ENCODE measurements at places on chromosomes 3 and 15.

DNA sequence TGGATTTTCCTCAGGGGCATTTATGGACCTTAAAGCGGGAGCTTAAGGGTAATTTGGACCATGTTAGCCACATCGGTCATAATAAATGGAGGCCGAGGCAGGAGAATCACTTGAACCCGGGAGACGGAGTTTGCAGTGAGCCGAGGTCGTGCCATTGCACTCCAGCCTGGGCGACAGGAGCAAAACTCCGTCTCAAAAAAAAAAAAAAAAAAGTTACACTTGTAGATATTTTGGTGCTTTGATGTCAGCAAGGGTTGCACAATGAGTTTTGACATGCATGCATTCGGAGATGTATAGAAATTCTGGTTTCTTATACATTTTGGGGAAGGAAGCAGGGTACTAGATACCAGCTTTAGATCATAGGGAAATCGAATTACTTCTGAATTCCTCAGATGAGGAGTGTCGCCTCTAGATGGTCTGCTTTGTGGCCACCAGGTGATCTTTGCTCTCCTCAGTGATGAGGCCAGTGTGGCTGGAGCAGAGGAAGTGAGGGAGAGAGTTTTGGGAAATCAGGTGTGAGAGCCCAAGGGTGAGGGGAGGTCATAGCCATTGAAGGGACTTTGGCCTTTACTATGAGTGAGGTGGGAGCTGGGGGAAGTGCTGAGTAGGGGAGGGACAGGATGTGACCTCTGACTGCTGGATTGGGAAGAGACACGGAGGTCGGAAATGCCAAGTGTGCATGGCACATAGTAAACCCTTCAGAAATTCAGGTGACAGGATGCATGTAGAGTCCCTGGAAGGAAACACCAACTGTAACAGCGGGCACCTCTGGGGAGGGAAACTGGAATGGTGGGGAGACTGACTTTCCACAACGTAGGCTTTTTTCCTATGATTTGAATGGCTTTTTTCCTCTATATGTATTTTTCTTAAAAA is 8.4 kb upstream of the RBSN start:
- H3K4me1 ChIP-seq = no peaks in the 10 kb centered on the region
- H3K4me3 ChIP-seq = no peak overlapping the region
- no peak for DNase-seq
- H3K36me3 ChIP-seq = no peaks in the 10 kb centered on the region
- no peaks in the 10 kb centered on the region for H3K27me3 ChIP-seq

GRCh38 chr3:70742081-70742480 is 429.6 kb upstream of the MDFIC2 start:
- no peaks in the 10 kb centered on the region for H3K4me1 ChIP-seq
- DNase-seq = no peak
- H3K27ac ChIP-seq = no peak overlapping the region
- H3K27me3 ChIP-seq = no peaks in the 10 kb centered on the region
- no peak overlapping the region for H3K4me3 ChIP-seq
- no peaks in the 10 kb centered on the region for H3K36me3 ChIP-seq

- H3K27me3 ChIP-seq = no peaks in the 10 kb centered on the region
- no peak overlapping the region for H3K27ac ChIP-seq
- H3K4me3 ChIP-seq = no peak overlapping the region
- no peaks in the 10 kb centered on the region for H3K4me1 ChIP-seq
Observed at GRCh38 chr3:52872245-52872644, 25.1 kb downstream of the STIMATE start.

- H3K4me3 ChIP-seq = no peak overlapping the region
- DNase-seq = peak; percentile 51
- no peaks in the 10 kb centered on the region for H3K36me3 ChIP-seq
- H3K27ac ChIP-seq = peak overlapping the region; percentile 65
- peaks cover 7% of the 10 kb centered on the region for H3K4me1 ChIP-seq
- H3K27me3 ChIP-seq = no peaks in the 10 kb centered on the region
Observed at GRCh38 chr15:93036951-93037819, 51.8 kb downstream of the RGMA start.

GRCh38 chr15:71338265-71338664 is 223.0 kb downstream of the THSD4 start:
- H3K36me3 ChIP-seq = no peaks in the 10 kb centered on the region
- H3K4me1 ChIP-seq = peaks cover 6% of the 10 kb centered on the region
- no peaks in the 10 kb centered on the region for H3K27me3 ChIP-seq
- no peak overlapping the region for H3K4me3 ChIP-seq
- no peak for DNase-seq

DNA sequence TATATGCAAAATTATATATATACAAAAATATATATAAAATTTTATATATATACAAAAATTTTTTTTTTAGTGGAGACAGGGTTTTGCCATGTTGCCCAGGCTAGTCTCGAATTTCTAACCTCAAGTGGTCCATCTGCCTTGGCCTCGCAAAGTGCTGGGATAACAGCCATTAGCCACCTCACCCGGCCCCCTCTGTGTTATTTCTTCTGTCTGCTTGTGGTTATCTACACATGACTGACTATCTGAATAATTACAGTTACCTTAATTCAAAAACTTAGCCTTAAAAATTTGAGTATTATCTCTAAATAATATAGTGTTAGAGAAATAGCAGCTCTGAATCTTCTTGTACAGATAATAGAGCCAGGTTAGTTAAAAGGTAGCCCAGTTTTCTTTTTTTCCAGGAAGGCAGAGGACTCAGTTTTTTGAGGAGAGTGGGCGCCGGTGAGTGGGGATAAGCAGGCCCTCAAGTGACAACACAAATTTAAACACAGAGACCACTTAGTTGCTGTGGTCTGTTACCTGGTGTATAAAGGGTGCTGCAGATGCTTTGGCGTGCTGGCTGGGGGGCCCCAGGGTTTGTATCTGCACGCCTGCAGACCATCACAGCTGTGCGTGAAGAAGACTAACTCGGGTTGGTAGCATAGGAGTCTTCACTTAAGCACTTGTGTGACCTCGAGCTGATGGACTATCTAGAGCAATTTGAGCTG is 83.7 kb downstream of the TRAK1 start:
- no peak overlapping the region for H3K4me3 ChIP-seq
- H3K27ac ChIP-seq = peak overlapping the region; percentile 60
- peaks cover 10% of the 10 kb centered on the region for H3K4me1 ChIP-seq
- H3K36me3 ChIP-seq = no peaks in the 10 kb centered on the region
- H3K27me3 ChIP-seq = no peaks in the 10 kb centered on the region
- no peak for DNase-seq

DNA sequence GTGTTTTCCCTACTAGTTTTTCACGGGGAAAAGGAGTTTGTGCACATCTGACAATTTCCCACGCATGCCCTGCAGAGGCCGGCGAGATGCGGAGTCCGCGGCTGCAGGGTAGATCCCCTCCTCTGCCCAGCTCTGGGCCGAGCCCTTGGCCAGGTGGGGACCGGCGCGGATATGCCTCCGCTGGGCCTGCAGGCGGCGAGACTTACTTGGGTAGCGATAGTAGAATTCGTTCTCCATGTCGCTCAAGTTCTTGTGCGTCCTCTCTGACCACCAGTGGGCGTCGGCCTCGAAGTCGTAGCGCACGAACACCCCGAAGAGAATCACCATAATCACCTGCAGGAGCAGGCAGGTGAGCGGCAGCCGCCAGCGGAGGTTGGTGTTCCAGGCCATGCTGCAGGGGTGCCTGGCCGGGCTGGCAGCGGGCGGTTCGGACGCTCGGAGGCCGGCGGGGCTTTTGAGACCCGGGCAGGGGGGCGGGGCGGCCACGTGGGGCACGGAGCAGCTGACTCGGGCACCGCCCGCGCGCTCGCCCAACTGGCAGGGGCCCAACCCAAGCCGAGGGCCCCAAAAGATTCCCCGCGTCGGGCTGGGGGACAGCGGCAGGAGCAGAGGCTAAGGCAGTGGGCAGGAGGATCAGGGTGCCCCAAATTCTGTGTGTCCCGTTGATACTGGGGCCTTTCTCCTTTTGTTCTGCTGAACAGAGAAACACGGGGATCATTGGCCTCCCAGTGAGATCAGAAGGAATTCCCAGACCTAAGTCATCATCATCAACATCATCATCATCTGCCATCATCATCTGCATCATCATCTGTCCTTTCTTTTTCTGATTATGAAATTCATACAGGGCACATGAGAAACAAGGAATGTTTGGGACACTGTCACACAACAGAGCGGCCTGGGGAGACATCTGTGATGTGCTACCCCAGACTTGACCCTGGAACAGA is at the start of gene RHCG:
RHCG (minus strand) TSS at position 429 of the 944 bp plus-strand sequence; CDS start at position 390, 39 bp downstream.
- H3K4me1 ChIP-seq = no peaks in the 10 kb centered on the region
- no peaks in the 10 kb centered on the region for H3K36me3 ChIP-seq
- no peak within 1 kb of the TSS for H3K27ac ChIP-seq
- no peak for DNase-seq
- H3K27me3 ChIP-seq = no peaks in the 10 kb centered on the region

GRCh38 chr3:170749185-170749584 is 120.8 kb downstream of the RPL22L1 start:
- H3K4me1 ChIP-seq = no peaks in the 10 kb centered on the region
- no peaks in the 10 kb centered on the region for H3K27me3 ChIP-seq
- H3K4me3 ChIP-seq = no peak overlapping the region

- peaks cover 33% of the 10 kb centered on the region for H3K4me1 ChIP-seq
- no peaks in the 10 kb centered on the region for H3K36me3 ChIP-seq
- H3K27me3 ChIP-seq = no peaks in the 10 kb centered on the region
- no peak overlapping the region for H3K4me3 ChIP-seq
- H3K27ac ChIP-seq = peak overlapping the region; percentile 99
- no peak for DNase-seq
Observed at GRCh38 chr15:60385620-60386552, 11.9 kb downstream of the ANXA2 start.

- H3K4me3 ChIP-seq = no peak overlapping the region
- no peak overlapping the region for H3K27ac ChIP-seq
- no peaks in the 10 kb centered on the region for H3K4me1 ChIP-seq
- no peaks in the 10 kb centered on the region for H3K27me3 ChIP-seq
Observed at GRCh38 chr3:138629526-138629925, 21.0 kb downstream of the FAIM start.

DNA sequence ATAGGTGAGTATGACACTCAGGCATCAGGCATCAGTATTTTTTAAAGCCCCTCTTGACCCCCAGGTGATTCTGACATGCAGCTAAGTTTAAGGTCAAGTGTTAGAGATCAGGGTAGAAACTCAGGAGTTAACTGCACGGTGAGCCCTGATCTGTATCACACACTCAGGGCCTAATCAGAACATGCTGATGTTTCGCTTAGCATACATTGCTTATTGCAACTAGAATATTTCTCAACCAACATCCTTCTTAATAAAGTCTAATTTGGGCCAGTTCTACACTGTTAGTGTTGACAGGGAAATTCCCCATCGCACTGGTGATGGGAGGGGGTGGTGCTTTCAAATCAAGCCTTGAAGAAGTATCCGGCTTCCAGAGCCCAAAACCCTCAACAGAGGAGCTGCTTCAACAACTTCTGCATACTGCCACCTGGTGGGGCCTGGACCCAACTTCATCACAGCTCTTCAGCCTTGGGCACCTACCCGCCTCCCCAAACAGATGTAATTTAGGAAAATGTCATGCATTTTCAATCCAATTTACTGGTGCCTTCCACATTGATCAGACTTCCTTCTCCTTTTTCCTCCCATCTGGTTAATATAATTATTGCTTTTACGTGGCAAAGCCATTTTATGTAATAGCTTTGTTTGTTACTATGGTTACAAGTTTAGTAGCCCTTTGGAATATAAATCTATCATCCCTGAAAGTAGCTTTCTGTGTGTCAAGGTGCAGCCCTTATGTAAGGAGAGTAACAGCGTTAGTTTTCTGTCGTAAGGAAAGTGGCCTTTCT is 312.2 kb downstream of the RORA start:
- peak; percentile 62 for DNase-seq
- H3K27me3 ChIP-seq = no peaks in the 10 kb centered on the region
- peak overlapping the region; percentile 8 for H3K27ac ChIP-seq
- H3K4me3 ChIP-seq = peak overlapping the region; percentile 1

DNA sequence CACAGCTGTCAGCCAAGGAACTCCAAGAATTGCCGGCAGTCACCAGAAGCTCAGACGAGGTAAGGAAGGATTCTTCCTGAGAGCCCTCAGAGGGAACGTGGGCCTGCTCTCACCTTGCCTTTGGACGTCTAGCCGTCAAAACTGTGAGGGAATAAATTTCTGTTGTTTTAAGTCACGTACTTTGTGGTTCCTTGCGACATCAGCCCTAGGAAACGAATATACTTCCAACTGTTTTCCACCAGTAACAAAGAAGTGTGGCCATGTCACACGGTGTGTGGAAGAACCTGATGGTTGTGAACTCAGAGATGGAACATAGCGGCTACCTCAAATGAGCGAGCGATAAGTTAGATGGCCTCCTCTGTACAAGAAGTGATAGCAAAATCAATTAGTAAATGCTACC is 41.0 kb upstream of the B3GNT5 start:
- no peak overlapping the region for H3K4me3 ChIP-seq
- peak overlapping the region; percentile 9 for H3K27ac ChIP-seq
- H3K27me3 ChIP-seq = no peaks in the 10 kb centered on the region
- no peaks in the 10 kb centered on the region for H3K4me1 ChIP-seq

DNA sequence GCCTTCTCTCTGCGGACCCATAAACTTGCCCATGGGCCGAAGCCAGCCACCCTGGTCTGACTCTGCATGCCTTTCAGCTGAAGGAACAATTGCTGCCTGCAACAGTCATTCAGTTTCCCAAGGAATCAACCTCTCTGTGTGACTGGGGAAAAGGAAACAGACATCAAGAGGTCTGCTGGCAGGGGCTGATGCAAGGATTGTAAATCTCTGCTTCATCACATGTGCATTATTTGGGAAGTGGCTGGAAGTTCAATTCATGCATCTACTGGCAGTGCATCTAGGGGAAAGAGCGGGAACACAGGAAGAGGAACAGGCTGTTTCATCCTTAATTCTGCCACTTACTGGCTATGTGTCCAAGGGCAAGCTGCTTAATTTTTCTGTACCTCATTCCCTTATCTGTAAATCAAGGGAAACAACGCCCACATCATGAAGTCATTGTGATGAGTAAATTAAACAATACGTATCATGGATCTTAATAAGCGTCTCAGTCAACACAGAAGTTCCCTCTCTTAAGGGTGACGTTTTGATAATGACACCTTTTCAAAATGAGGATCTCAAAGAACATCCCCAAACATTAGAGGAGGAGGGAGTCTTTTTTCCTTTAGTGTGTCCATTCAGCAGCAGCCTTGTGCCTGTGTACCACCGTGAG is 17.4 kb upstream of the ADPGK start:
- no peaks in the 10 kb centered on the region for H3K36me3 ChIP-seq
- no peak overlapping the region for H3K27ac ChIP-seq
- H3K4me3 ChIP-seq = no peak overlapping the region
- H3K27me3 ChIP-seq = no peaks in the 10 kb centered on the region
- H3K4me1 ChIP-seq = no peaks in the 10 kb centered on the region

DNA sequence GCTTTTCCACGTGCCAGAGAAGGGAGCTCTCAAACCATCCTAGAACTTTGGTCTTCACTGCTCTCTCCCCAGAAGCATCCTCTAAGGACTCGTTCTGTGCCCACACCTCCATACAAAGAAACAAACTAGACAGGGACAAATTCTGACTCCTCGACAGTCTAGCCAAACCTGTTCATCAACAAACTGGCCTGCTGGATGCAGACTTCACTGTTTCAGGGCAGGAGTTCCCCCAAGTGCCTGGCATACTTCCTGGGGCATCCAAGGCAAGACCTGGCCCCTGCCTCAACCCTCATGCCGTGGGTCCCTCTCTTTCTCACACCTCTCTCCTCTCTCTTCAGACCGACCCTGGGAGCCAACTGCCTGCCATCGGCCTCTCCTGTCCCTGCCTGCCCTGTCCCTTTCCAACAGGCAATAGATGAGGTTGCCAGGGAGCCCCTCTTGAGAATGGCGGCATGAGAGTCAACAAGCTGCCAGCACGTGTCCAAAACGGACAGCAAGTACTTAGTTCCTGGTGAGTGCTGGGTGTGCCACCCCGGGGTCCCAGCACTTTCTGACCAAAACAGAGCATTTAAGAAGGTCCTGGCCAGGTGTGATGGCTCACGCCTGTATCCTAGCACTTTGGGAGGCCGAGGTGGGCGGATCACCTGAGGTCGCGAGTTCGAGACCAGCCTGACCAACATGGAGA is 79.1 kb upstream of the HES1 start:
- no peaks in the 10 kb centered on the region for H3K4me1 ChIP-seq
- H3K27ac ChIP-seq = no peak overlapping the region
- no peaks in the 10 kb centered on the region for H3K36me3 ChIP-seq
